Osteoblast (primary cell): ENCODE measurements at places on chromosomes 7 and 10. TPM values are rescaled to one million over a fixed set of nuclear protein-coding genes. Genes with fewer than 3 reads are reported as not detected.
A peak's percentile ranks its signal among the peaks of the same experiment; 100 is the strongest.

GRCh38 chr10:132097609-132098377 lies 32.0 kb downstream of the JAKMIP3 start:
- DNase-seq = no peak

DNA sequence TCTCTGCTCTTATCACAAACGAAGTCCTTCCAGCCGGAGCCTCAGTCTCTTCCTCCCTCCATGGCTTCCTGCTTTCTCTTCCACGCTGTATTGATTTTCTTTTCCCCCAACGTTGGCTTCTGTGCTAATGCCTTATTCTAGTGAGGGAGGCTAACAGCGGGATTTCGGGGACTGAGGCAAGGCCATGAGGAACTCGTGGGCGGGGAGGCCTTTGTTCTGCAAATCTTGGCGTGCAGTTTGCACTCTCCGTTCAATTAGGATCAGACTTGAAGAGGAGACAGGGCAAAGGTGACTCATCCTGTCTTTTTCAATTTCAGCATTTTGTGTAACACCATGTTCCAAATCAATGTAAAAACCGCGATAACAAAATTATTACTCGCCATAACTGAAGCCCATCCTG lies 25.3 kb downstream of the EN2 start:
- DNase-seq = no peak

DNA sequence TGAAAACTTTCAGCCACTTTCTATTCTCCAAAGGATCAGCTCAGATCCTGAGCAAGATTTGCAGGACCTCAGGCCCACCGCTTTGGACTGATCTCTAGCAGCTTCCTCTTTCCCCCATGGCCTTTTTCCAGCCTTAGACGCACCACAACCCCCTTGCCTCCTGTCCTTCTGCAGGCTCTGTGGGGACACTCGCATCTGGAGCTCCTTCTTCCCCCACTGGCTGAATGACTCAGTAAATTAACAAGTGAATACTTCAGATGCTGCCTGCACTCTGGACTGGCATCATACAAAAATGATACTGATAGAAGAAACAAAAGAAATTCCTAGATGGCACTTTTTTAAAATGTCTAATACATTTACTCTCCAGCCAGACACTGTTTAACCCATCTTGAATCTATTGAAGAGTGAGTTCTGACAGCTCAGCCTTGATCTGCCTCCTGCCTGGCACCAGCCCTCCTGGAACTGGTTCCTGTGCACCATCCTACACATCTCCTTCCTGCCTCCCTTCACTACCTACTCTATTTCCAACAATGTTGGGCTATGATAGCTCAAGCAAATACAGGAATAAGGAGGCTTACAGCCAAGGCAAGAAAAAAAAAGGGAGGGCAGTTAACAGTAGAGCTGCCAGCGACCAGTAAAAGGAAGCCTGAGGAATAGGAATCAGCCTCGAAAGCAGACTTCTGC lies 3.3 kb downstream of the FRMPD2 start:
- no peak for DNase-seq

Gene AZGP1
- total RNA-seq = not detected in 2 replicates

DNA sequence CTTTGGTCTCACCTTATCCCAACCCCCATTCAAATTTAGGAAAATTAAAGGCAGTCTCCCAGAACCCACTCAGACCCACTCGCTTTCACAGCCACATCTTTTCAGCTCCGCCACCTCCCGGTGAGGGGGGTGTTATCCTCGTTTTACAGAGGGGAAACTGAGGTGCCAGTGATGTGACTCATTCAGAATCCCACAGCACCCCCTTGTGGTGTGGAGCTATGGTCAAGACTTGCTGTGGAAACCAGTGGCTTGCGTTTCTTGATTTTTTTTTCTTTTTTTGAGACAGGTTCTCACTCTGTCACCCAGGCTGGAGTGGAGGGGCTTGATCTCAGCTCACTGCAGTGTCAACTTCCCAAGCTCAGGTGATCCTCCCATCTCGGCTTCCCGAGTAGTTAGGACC lies 27.6 kb downstream of the SLC35G1 start:
- no peak for DNase-seq

GRCh38 chr10:86655173-86655540 lies 810 bp downstream of the OPN4 start:
- DNase-seq = no peak

- DNase-seq = peak; percentile 62
These were observed 114.8 kb upstream of the ARID5B start for GRCh38 chr10:61786728-61787127.
